ENCODE measurements at places on chromosomes 7 and 10.

GRCh38 chr10:94890264-94891022, 48.0 kb upstream of the CYP2C9 start:
- DNase-seq = no peak

- no peak for DNase-seq
Observed at GRCh38 chr7:16999541-17000267, 117.9 kb upstream of the AGR3 start.

- DNase-seq = no peak
Observed at GRCh38 chr10:45422866-45423659, 49.0 kb downstream of the ALOX5 start.

- DNase-seq = no peak
Observed at GRCh38 chr7:66933469-66933868, 12.4 kb downstream of the TMEM248 start.

DNA sequence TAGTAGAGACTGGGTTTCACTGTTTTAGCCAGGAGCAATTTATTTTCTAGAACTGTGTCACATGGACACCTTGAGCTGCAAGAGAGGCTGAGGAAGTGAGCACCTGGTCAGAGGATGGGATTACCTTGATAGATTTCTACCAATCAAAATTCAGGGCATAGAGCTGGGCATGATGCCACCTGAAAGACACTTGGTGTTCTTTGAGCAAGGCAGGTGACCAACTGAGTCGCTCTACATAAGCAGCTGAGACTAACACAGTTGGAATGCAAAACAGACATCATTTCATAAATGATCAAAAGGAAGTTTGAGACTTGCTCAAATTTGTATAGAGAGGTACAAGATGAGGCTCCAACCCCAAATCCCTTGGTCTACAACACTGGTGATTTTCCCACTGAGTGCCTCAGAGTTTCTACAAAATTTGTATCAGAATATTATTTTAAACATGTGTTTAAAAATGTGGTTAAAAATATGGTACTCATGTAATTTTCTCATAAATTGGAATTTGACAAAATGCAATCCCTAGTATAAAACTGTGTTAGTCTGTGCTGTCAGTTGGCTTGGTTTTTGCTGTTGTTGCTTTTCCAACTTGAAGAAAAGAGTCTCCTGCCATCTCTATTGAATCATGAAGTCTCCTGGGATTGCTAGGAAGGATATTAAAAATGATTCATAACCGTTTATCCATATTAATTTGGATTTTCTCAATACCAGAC, 156.4 kb upstream of the MDFIC start:
- DNase-seq = no peak

GRCh38 chr7:98330926-98331529, 49.5 kb downstream of the BRI3 start:
- DNase-seq = no peak

DNA sequence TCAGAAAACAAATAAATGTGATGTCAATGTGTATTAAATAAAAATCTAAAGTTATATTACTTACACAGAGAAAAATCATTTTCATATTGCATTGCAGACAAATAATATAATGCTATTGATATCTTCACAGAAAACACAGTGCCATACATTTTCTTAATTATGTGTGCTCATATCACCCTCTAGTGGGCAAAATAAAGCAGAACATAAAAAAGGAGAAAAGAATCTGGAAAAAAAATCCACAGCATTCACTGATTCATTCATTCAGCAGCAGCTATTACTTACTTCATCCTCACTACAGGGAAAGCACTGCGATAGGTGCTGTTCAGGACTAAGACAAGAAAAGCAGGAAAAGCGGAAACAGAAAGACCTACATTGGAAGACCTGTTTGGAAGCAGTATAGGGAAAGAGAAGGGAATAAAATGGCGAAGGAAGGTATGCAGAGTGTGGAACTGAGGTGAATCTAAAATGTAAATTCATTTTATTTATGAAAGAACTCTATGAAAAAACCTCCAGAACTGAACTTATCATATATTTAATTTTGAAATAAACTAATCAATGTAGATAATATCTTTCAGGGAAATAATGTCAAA, 73.2 kb downstream of the POT1 start:
- DNase-seq = peak; percentile 12

- DNase-seq = no peak
Observed at GRCh38 chr7:147465223-147465622, 1125.3 kb upstream of the C7orf33 start.

DNA sequence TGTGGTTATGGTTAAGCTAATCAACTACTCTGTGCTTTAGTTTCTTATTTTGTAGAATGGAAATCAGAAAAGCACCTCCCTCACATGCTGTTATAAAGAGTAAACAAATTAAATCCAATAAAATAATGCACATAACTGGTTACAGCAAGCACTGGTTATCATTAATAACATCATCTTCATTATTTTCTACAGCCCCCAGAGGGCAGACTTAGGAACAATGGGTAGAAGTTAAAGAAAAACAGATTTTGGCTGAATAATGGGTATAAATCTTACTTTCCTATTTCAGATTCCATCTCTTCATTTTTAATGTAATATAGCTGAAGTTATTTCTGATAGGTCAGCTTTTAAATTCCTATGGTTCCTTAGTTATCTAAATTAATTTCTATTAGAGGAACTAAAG, 126.5 kb downstream of the DOCK4 start:
- no peak for DNase-seq

DNA sequence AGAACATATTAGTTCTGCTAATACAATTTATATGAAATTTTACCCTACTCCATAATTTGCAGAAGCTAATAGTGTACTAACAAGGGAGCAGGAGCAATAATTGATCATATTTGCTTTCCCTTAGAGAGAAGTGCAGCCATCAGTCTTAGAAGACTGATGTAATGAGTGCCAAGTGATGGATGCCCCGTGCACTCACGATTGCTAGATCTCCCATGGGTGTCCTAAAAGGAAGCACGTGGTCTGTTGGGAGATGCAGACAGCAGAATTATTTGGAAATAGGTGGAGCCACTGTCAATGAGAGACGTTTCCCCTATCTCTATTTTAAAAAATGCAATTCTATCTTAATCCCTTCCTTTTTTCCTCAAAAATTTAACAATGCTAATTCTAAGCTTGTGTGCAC, 772.2 kb upstream of the C7orf33 start:
- DNase-seq = no peak

DNA sequence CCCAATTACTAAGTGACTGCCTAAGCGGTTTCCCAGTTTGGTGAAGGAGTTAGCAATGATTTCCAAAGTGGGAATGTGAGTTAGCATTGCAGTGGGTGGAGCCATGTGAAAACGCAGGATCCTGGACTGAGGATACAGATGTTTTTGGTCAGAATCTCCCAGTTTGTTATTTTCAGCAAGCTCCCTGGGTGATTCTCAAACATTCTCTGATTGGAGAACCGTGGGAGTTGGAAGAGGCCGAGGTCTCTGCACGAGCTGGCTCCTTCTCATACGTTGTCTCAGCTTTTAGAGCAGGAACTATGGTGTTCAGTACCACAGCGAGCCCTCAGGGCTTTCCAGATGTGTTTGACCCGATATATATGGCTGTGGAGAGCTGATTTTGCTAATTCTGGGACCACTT, 396.5 kb upstream of the NPVF start:
- DNase-seq = no peak

DNA sequence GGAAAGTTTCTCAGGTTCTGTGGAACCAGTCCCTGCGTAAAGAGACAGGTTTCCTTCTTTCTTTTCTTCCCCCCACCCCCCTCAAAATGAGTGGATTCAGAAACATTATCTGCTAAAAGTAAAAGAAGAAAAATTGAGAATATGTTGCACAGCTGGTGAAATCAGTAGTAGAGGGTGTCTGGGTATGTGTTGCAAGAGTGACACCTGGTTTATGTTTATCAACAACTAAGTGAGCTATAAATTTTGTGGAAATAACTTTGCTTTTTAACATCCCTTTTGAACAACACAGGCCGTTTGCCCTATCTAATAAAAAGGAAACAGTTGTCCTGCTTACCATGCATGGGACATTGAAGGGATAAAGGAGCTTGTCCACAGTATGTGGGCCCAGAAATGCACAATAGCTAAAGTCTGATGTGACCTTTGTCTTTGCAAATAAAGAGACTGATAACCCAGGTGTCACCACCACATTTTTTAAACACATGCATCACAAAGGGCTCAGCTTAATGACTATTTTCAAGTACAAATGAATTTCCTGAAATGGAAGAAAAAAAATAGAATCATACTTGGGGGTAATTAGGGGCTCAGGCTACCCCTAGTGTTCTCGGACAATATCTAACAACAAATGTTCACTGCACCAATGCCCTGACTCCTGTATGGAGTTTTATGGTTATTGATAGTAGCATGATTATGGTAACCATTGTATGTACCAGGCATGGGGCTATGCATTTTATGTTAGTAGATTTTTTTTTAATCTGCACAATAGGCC, 221.7 kb upstream of the TCF7L2 start:
- DNase-seq = no peak

- DNase-seq = no peak
Observed at GRCh38 chr7:32264702-32265284, 194.6 kb upstream of the PDE1C start.

GRCh38 chr10:34985823-34986222, 104.3 kb downstream of the CUL2 start:
- DNase-seq = no peak
